ENCODE measurements at places on chromosomes 4 and X.

DNA sequence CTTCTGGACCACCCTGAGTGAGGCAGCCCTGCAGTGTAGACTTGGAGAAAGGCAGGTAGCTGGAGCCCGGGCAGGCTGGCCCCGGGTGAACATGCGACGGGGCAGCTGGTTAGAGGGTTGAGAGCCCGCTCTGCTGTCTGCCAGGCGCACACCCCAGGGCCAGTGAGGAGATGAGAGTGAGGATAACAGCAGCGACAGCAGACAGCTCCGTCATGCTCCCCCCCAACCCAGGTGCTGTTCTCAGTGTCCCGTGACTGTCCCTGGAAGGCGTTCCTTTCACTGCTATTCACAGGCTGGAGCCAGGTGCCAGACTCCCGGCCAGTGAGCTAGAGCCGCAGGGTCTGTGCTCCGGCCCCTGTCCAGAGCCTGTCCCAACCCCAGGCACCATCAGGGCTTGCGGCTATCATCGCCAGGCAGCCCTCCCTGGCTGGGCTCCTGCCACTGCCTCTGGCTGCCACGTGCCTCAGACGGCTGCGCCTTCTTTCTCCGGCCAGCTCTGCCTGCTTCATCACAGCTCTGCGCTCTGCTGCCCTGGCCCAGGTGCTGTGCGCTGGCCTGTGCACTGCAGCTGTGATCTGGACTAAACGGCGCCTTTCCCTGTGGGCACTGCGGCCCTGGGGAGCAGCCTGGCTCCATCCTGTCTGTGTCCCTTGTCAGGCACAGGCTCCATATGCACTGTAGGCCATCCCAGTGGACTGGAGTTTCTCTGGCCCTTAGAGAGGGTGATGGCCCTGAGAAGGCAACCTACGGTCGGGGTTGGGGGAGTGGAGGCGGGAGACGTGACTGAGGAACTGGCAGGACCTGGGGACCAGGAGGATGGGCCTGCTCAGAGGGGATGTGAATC, 19.8 kb downstream of the NSG1 start:
- DNase-seq, result no peak

- DNase-seq, result peak; percentile 48
Measured at GRCh38 chrX:152817078-152817764, 13.3 kb downstream of the CETN2 start.

DNA sequence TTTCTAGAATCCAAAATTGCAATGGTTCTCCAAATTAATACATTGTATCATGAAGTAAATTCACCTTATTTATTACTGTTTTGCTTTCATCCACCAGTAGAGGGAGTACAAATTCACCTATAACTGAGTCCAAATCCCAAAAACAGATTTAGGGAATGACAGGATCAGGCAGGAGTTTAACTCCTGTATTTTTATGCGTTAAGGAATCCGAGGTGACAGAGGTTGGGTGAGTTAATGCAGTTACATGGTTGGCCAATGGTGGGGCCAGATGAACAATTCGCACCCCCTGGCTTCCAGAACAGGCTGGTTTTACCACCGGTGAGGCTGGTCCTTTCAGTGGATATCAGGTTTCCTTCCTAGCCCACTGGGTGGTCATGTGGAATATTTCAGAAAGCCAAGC, 82.4 kb downstream of the MTNR1A start:
- peak; percentile 10 for DNase-seq

GRCh38 chr4:48189731-48190130, 55.7 kb upstream of the TXK start:
- DNase-seq, result no peak

DNA sequence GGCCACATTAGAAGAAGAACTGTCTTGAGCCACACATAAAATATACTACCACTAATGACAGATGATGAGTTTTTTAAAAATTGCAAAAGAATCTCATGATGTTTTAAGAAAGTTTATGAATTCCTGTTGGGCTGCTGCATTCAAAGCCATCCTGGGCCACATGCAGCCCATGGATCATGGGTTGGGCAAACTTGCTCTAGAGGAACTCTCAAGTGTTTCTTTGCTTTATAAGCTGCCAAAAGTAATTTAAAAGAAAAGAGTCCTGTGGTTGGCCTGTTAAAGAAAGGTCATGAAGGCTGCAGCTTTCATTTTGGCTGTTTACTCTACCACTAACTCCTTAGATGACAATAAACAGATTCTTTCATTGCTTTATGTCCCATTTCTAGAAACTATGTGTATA, 218.2 kb downstream of the SCFD2 start:
- no peak for DNase-seq

GRCh38 chrX:133881893-133882292, 103.5 kb downstream of the GPC3 start:
- no peak for DNase-seq

DNA sequence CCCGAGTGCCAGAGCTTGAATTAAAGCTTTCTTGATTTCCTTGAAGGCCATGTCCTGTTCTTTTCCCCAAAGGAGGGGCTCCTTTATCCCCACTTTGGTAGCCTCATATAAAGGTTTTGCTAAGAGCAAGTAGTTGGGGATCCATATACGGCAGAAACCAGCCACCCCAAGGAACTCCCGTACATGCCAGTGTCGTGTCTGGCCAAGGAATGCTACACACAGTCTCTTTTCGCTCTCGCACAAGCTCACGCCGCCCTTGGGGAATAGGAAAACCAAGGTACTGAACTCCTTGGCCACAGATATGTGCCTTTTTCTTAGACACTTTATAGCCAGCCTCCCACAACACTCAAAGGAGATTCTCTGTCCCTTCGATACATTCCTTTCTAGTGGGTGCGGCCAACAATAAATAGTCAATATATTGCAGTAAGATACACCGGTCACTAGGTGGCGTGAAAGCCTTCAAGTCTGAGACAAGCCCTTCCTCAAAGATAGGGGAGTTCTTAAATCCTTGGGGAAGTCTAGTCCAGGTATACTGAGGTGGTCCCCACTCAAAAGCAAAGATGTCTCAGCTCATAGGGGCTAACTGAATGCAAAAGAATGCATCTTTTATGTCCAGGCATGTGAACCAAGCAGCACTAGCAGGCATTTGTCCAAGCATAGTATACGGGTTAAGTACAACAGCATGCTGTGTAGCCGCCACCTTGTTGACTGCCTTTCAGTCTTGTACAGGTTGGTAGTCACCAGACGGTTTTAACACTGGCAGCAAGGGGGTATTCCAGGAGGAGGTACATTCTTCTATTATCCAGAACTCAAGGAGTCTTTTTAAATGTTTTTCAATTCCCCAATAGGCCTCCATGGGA, 57.8 kb upstream of the XAGE1B start:
- DNase-seq, result peak; percentile 74

DNA sequence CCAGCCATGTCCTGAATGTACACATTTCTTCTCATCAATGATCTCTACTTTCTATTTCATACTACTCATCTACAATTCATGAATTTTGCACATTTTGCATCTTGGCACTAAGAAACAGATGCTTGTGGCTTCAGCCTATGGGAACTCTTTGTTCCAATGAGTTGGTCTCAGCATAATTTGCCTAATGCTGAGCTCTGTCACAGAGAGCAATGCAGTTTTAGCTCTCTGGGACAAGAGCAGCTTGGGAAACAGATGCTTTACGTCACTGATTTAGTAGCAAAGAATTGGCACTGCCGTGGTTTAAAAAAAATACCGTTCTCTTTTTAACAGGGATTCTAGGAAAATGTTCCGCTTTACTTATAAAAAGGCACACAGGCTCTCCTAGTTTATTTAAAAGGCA, 162.4 kb downstream of the WDFY3 start:
- no peak for DNase-seq

GRCh38 chr4:107800706-107801105, 24.0 kb upstream of the SGMS2 start:
- DNase-seq, result peak; percentile 66

DNA sequence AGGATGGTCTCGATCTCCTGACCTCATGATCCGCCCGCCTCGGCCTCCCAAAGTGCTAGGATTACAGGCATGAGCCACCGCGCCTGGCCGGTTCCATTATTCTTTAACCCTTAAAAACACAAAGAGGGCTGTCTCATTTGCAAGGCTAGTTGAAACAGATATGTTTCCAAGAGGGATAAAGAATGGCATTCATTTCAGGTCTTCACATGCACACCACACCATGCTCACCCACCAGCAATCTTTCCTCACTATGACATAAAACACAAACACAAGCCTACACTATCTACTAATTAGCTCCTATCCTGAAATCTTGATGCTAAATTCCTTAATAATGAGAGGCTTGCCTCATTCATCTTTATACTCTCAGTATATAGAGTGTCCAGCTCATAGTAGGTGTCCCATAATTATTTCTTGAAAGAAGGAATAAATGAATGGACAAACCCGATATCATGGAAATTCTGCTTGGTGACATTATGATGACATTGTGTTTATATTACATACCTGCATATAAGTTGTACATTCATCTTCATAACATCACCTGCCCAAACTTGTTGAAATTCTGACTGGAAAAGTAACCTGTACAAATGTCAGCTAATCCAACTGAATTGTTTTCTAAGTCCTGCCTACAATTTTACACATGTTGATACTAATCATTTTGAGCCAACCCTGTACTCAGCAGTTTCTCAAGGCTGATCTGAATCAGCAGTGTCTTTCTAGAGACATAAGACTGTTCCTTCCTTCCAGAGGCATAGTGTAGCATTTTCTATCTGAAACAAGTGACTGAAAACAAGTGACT, 408.5 kb downstream of the KLHL13 start:
- no peak for DNase-seq

GRCh38 chr4:160510928-160511327, 1408.0 kb downstream of the RAPGEF2 start:
- DNase-seq, result no peak

DNA sequence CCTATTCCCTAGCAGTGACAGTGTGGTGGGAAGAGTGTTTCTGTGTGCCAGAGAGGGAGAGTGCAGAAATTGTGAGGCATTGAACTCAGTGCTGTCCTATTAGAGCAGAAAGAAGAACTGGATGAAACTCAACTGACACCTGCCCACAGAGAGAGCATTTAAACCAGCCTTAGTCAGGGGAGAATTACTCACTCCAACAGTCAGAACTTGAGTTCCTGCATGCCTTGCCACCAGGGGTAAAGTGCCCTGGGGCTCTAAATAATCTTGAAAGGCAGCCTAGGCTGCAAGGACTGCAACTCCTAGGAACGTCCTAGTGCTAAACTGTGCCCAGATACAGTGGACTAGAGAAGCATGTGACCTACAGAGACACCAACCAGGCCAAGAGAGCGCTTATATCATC, 12.8 kb downstream of the CYSLTR1 start:
- no peak for DNase-seq

DNA sequence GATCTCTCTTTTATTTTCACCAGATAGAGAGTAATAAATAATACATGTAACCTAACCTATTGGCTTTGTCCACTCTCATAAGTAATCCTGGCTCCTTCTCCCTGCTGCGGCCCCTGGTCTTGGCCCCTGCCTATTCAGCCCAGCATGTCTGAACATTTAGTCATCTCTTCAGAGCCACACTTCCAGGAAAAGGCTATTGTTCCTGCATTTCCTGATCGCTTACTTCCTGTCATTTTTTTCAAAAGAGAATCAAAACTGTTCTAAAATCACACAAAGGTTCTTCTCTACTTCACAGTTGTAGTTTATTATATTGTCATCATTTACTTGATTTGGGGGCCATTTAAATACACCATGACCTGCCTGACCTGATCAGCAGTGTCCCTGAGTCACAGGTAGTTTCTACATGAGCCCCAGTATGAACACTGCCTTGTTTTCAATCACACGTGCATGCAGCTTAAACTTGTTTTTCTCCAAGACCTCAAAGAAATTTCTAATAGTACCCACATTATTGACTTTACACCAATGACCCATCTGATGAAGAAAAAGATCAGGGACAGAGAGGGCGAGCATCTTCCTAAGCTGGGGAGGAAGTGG, 47.4 kb upstream of the KDR start:
- DNase-seq, result no peak

- no peak for DNase-seq
Measured at GRCh38 chr4:94877973-94878372, 120.2 kb downstream of the BMPR1B start.

DNA sequence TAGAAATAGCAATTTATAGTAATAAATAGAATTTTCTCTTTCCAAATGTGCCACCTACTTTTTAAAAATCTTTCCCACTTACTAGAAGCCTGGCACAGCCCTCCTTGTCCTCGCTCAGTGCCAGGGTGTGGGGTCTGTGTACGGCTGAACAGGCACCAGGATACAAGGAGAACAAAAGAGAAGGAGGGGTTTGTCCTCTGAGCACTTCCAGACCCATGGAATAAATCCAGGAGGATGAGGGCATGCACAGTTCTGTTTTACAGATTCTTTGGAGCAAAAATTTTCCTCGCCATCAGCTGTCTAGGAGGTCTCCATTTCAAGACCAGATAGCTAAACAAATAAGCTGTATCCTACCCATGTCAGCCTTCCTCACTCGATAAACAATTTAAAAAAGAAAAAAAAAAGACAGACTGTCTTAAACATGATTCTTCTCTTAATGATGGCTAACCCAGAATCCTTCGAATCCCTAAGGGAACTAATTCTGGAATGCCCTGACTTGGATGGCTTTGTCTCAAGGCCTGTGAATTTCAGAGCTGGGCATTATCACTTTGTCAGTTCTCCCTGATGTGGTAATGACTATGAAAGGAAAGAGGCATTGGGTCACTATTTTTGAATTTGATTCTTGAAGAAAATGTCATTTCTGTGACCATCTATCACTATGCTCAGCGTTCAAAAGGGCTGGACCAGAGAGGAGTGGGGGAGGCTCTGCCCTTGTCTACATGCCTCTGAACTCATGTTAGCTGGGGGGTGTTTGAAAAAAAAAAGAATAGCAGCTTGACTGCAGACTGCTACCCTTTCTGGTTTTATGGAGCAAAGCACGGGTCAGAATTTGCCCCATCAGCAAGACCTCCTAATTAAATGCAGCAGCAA, 151.0 kb downstream of the DCTD start:
- no peak for DNase-seq

DNA sequence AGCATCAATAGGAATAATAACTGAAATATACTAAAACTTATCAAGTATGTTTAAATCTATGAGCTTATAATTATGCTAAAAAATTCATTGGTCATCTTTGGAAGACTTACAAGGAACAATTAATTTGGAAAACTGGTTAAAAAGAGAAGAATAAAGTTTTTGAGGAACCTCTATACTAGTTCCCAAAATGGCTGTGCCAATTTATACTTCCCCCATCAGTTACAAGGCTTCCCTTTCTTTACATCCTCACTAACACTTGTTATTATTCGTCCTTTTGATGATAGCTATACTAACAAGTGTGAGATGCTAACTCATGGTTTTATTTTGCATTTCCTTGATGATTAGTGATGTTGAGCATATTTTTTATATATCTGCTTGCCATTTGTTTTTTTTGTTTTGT, 17.1 kb downstream of the OGT start:
- no peak for DNase-seq

DNA sequence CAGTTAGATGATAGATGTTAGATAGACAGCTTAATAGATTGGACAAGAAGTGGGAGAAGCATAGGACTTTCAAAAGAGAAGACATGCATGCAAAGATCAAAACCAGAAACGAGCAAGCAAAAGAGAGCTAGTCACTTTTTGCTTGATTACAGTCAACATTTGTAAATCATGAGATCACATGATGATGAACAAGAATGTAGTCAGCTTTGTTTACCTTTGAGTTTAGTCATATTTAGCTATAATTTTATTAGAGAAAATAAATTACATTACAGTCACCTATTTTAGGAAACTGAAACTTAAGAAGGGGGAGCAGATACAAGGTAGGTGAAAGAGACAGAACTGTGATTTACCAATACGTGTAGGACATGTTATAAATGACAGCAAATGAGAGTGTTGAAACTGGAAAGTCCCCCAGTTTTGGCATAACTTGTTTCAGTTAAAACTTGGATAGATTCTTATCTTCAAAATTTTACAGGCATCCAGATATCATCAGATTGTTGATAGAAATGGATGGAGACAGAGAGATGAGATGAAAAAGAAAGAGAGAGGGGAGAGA, 1083.1 kb upstream of the PCDH10 start:
- DNase-seq, result no peak

GRCh38 chr4:116796022-116796421, 289.4 kb downstream of the TRAM1L1 start:
- DNase-seq, result no peak

Data from hematopoietic multipotent progenitor cell treated with erythropoietin and hydrocortisone succinate and interleukin-3 and kit ligand, for 4 days (in vitro differentiated cells).